Stimulated activated CD4-positive, alpha-beta T cell treated with anti-CD3 and anti-CD28 coated beads, Interleukin-12 subunit alpha, Interleukin-12 subunit beta, amount 100 ng/mL, for 24 hours (primary cell): ENCODE measurements at places on chromosomes 7 and 10.

DNA sequence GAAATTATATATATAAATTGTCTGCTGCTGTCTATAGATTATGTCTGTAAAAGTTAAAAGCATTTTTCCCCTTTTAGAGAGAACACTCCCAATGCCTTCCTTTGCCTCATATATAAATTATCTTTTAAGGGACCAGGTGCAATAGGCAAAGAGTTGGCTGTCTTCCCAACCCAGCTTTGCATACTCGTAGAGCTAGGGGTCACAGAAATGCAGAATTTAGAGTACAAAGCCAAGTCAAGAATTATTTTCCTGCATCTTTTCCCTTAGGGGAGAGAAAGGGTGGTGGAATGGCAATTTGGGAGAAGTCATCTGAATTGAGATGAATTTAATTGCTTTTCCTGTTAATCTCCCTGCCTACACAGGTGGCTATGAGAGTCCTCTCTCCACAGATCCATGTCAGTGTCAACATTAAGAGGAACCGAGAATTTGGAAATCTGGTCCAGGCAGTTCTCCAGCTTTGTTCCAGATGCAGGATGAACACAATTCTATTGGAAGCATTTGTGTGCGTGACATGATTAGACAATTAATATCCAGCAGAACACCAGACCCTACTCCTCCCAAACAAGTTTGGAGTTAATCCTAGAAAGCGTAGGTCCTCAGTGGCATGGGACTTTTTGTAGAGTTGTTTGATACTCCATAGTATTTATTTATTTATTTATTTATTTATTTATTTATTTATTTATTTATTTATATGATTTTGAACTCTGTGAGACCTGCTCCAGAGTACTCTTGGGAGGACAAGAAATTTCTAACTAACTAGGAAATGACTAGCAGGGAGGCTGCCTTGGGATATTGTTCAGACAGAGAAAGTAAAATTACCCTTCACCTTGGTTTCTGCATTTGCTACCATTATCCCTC lies 80.3 kb upstream of the SKAP2 start:
- DNase-seq: no peak

DNA sequence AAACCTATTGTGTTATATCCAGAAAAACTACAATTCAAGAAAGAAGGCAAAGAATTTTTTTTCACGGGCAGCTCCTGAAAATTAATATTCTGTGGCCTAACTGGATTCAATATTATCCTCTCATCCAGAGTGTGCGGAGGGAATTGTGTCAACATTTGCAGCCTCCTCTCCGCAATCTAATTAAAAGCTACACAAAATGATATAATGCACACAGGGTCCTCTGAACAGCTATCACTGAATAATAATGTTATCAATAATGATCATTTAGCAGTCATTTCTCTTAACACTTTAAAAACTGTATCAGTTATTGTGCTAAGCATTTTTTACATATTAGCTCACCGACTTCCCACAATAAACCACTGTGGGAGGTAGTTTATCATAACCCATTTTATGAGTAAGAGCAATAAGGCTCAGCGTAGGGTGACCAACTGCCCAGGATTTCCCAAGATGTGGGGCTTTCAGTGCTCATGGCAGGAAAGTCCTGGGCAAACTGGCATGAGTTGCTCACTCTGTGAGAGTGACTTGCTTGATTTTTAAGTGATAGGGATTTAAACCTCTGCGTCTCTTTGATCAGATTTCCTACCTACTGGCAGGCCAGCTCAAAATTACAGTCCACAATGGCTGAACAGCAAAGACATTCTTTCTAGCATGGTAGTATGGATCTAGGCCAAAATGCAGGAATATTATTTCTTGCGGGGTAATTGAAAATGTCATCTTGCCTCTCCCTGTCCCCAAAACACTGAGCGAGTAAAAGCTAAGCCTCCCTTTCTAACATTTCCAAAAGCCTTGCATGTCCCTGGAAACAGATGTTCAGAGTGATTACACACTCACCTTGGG lies 65.7 kb downstream of the AOAH start:
- no peak for DNase-seq

GRCh38 chr10:33117816-33118215 lies 159.8 kb upstream of the ITGB1 start:
- no peak for DNase-seq

GRCh38 chr7:105013221-105013815 lies 687 bp upstream of the KMT2E start:
- peak; percentile 90 for DNase-seq

DNA sequence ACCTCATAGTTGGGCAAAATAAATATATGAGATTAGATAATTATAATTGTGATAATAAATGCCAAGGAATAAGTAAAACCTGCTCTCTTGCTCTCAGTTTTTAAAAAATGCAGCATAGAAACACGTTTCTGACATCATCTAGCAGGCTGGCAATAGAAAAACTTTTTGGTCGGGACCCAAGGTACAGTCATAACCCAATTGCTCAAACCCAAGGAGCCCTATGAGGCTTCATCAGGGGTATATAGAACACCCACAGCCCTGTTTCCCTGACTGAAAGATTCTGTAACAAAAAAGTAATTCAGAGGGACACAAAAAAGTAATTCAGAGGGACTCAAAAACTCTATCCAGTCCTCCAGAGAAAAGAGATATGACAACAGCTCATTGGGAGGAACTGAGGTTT lies 3.8 kb downstream of the PDE1C start:
- DNase-seq: no peak

DNA sequence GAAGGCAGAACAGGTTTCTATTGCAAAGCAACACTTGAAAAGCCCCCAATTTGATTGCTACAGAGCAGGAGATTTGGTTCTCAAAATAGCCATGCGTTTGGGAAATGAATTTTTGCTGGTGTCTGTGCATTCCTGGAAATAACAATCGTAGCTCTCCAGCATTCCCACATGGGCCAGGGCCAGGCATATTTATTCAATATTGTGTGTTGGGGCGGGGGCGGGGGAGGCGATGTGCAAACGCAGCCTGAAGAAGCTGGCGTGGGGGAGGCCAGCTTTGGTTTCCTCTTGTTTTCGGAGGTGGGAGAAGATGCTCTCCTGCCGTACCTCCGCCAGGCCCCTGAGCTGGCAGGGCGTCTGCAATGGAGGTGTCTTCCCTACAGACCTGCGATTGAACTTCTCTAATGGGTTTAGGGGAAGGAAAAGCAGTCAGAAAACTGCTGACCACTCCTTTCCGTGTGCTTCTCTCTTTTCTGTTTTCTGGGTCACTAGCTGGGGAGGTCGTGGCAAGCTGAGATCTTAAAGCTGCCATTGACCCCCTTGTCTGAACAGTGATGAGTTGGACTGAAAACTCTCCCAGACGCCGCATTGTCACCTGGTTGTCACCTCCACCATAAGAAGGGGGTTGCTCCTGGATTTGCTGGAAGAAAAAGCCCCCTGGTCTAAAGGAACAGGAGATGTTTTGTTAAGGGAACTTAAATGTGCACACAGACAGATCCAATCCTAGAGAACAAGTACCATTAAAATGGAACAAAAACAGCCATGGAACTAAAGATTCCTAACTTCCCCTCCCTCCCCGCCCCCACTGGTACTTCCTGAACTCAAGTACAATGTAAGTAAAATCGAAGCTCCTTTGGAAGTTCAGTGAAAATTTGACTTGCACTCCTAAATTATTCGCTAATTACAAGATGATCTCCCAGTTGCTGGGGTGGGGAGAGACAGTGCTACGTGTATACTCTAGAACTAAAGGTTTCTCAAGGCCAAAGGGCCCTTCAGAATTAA lies 56.4 kb upstream of the HABP2 start:
- DNase-seq: no peak

DNA sequence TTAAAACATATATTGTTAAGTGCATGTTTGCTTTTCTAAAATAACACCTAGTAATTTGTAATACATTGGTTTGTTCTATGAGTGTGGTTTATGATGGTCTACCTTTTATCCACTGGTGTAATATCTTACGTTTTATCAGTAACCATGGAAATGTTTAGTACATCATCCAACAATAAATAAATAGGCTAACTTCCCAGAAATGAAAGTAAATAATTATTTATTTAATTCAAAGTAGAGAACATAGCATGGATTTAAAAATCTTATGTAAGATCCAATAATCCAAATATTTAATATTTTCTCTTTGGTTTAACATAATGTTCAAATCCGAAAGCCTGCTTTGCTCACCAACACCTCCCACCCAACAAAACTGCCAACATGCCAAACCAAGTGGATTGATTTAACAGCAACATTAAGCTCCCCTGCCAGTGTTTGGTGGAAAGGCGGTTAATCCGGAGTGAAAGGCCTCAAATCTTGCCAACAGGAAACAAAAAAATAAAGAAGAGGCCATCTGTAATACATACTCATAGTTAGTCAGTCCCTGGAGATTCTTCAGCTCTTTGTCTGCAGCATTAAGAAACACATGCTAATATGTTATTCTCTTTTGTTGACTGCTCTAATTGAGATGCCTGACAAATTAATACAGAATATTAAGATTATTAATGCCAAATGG lies 897.8 kb downstream of the CNTNAP2 start:
- no peak for DNase-seq

DNA sequence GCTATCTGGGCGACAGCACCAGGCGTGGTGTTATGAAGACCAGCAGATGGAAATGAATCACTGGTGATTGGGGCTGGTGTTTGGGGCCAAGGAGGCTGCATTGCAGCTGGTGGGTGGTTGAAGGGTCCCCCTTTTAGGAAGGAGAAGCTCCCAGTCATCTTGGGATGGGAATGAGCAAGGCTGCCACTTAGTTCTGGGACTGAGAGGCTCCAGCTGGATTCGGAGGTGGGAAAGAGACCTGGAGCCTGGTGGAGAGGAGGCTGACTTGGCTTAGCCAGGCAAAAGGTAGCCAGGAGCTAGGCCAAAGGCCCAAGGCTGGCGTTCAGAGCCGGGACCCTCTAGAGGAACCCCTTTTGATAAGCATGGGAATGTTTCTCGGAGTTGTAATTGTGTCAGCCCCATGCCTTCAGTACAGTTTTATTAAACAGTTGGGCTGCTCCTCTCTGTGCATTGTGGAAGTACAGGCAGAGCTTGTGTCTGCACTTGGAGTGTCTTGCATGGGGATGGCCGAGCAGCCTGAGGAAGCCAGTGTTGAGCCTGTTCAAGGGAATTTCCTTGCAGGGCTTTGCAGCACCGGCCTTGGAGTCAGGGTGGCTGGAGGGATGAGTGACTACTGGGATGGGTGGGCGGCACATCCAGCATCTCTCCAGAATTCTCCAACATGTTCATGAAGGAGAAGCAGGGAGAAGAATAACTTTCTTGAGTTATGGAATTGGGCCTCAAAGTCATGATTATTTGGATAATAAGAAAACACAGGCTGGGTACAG lies 234.9 kb downstream of the BAMBI start:
- DNase-seq: no peak

DNA sequence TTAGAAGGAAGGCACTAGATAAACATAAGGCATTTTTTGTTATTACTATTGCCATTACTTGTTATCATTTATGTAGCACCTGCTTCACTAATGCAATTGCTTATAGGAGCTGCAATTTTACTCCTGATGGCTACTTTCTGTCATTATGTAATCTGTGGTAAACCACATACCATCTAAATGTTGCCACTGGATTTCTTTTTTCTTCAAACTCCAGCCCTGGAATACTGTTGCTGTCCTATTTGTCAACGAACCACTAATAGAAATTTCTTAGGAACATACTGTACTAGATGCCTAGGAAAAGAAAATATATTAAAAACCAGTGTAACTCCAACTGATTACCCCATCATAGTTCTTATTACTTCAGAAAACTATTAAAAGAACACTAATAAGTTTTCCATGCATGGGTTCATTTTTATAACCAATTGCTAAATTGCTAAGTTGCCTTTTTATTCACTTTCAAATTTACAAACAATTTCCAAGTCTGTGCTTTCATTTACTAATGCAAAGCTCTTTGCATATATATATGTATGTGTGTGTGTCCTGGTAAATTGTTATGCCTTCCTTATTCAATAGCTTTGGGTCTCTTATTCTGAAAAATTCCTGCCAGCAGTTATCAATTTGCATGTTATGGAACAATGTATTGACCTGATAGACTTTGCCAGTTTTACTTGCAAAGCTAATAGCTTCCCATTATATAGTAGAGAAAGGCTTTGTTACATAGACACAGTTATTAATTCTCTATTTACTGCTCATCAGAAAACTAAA lies 287.4 kb downstream of the EXOC4 start:
- no peak for DNase-seq

- no peak for DNase-seq
Measured at GRCh38 chr7:28988091-28988490, 30.0 kb upstream of the TRIL start.

DNA sequence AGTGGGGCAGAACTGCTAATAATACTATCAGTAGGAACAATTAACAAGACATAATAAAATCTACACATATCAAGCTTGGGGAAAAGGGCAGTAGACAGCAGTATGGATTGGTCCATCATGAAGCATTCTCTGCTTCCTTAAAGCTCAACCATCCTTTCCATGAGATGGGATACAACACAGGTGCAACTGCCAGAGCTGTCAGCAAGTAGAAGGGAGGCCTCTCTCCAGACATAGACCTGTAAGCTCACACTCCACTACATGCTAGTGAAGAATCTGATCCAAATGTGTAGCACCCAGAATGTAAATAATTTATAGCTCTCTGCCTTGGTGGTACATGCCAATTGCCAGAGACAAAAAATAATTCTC lies 41.5 kb upstream of the ANAPC16 start:
- no peak for DNase-seq

DNA sequence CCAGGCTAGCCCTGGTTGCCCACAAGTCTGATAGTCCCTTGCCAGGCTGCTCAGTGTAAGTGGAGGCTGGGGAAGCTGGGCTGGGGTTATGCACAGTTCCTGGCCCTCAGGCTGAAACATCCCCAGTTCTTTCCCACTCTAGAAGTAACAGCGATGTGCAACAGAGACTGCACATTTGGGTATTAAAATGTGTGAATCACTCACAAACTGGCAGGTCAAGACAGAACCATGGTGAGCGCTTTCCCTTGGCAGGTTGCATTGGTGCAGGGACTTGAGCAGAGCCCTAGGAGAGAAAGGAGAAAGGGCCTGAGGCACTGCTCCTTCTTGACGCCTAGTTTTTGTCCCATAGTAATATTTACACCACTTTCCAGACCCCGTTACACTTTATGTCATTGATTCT lies 56.1 kb upstream of the SLC35B4 start:
- no peak for DNase-seq
